ENCODE measurements at places on chromosomes 7 and 10.
A peak's percentile ranks its signal among the peaks of the same experiment; 100 is the strongest.

GRCh38 chr10:123884907-123885381, 6.7 kb downstream of the CPXM2 start:
- no peak for DNase-seq

- DNase-seq: no peak
Measured at GRCh38 chr10:10803278-10803677, 214.4 kb upstream of the CELF2 start.

- DNase-seq: no peak
Measured at GRCh38 chr7:158495786-158496185, 91.8 kb downstream of the PTPRN2 start.

DNA sequence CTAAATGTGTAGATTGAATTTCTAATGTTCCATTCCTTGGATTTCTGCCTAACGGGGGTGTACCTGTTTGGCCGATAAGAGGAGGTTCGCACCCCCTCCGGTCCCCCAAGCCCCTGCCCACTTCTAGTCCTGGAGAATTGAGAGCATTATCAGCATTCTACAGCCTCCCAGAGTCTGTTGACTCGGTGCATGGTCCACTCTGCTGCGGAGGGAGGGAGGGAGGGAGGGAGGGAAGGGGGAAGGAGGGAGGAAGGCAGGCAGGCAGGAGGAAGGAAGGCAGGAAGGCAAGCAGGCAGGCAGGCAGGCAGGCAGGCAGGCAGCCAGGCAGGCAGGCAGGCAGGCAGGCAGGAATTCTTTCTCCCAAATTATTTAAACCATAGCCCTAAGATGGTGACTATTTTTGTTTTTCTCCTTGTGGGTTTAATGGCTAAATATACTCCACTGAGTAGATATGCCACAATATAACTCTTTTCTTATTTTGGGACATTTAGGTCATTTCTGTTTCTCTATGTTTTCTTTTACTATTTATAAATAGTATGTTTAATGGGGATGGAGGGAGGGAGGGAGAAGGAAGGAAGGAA, 69.5 kb upstream of the CHST15 start:
- no peak for DNase-seq

- DNase-seq: no peak
Measured at GRCh38 chr7:125563964-125564529, 634.4 kb upstream of the POT1 start.

DNA sequence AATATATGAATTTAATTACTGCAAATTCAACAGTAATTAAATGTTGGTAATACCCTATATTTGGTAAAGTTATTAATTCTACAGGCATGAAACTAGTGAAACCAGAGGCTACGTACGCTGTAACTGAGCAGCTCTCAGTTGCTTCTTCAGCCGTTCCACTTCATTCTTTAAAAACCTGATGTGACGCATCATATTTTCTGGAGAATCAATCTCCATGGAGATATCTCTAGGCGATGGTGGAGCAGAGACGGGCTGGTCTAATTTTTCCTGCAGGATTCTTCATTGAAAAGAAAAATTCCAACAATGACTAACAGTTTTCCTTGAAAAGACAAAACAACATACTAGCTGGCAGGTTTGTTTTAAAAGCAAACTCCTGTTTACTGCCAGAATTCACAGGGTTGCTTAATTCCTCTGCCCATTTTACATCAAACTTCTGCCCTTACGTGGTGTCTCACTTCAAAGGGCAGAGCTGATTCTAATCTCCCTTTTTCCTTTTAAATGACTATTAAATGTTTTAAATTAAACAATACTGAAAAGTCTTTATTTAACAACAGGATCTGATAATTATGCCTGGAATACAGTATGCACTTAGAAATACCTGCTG, 59.4 kb upstream of the MRLN start:
- DNase-seq: no peak

GRCh38 chr7:38102507-38102906, 75.5 kb upstream of the STARD3NL start:
- DNase-seq: no peak

- DNase-seq: no peak
Measured at GRCh38 chr10:106929291-106929895, 235.1 kb downstream of the SORCS1 start.

DNA sequence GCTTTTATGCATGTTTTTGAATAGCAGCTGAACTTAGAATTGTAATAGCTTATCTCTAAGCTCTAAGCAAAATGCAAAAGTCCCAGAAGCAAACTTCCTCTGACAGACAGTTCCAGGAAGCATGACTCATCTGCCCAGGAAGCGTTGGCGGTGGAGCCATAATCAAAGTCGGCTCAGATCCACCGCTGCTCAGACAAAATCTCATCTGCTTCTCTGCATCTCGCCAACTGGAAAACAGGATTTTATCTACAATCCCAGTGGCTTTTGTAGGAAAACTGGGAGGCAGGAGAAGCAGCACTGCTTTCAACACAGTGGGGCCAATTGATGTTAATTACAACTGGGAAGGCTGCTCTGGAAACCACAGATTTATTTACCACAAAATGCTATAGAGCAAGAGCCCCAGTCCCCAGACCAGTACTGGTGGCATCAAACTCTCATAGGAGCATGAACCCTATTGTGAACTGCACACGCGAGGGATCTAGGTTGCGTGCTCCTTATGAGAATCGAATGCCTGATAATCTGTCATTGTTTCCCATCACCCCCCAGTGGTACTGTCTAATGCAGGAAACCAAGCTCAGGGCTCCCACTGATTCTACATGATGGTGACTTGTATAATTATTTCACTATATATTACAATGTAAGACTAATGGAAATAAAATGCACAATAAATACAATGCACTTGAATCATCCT, 99.9 kb downstream of the CUBN start:
- DNase-seq: peak; percentile 94

- DNase-seq: no peak
Measured at GRCh38 chr7:148256433-148256832, 334.1 kb upstream of the C7orf33 start.

DNA sequence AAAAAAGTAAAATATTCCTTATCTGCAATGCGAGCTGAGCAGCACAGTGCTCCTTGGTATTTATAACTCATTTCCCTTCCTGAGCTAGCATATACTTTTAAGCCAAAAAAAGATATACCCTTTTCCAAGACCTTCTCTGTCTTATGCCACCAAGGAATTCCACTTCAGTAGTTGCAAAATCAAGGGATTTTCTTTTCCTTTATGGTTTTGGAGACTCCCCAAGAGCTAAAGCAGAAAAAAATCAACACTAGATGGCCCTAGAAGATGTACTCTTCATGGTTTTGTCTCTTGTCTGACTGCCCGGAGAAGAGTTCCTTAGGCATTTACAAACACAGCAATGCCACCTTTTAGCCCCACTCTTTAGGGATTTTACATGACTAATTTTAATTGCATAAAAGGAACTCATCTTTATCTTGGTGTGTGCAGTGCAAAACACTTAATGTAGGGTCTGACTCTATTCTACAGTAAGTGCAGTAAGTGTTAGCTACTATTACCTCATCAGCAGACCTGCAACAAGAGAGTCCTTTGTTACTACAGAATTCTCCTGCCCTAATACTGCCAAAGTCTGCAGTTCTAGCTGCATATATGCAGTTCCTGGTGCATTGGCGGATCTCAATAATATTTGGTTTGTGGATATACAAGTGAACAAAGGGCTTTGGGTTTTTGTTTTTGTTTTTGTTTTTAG, 443.3 kb downstream of the GFRA1 start:
- no peak for DNase-seq

GRCh38 chr7:120997882-120998474, 9.5 kb downstream of the CPED1 start:
- DNase-seq: no peak

DNA sequence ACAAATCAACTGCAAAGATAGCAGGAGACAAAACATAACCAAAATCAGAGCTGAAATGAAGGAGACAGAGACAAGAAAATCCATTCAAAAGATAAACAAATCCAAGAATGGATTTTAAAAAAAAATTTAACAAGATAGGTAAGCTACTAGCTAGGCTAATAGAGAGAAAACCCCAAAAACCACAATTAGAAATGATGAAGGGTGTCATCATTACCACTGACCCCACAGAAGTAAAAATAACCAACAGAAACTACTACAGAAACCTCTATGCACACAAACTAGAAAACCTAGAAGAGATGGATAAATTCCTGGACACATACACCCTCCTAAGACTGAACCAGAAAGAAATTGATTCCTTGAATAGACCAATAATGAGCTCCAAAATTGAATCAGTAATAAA, 117.6 kb downstream of the DNAJC1 start:
- DNase-seq: no peak

GRCh38 chr7:155255621-155256020, 42.1 kb upstream of the INSIG1 start:
- DNase-seq: no peak

GRCh38 chr10:118990326-118990725, 39.2 kb upstream of the NANOS1 start:
- DNase-seq: no peak

DNA sequence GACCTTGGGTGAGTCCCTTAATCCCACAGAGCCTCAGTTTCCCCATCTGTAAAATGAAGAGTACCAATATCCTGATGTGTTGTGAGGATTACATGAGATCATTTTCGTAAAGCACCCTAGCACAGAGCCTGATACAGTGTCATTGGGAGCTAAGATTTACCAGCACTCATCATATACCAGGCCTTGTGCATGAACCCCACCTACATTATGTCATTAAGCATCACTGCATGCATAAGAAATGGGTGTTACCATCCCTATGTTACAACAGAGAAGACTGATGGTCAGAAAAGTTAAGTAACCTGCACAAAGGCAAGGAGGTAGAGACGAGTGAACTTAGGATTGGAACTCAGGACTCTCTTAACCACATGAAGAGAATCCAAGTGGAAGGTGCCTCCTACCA, 290.6 kb downstream of the KCNMA1 start:
- DNase-seq: no peak

GRCh38 chr10:109889867-109890266, 33.4 kb downstream of the XPNPEP1 start:
- DNase-seq: no peak

DNA sequence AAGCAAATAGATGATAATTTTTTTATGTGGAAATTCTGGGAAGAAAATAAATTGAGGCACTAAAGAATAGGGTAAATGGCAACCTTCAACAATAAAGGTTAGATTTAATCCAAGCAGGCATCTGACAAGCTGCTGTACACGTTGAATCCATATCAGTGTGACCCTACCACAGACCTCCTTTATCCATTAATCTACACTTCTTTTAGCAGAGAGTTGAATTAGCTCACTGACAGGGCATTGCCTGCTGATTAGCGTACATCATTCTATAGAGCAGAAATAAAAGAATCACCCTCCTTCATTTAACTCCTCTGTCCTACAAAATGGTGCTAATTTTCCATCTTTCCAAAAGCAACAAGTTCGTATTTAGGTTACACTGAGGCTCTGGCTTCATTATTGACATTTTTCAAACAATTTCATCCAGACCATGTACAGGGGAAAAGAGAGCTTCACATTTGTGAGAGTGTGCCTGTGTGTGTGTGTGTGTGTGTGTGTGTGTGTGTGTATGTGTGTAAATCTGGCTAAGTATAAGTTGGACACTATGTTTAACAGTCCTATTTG, 356.0 kb downstream of the TFEC start:
- no peak for DNase-seq

- peak; percentile 97 for DNase-seq
Measured at GRCh38 chr7:154928136-154929005, 74.6 kb downstream of the PAXIP1 start.

DNA sequence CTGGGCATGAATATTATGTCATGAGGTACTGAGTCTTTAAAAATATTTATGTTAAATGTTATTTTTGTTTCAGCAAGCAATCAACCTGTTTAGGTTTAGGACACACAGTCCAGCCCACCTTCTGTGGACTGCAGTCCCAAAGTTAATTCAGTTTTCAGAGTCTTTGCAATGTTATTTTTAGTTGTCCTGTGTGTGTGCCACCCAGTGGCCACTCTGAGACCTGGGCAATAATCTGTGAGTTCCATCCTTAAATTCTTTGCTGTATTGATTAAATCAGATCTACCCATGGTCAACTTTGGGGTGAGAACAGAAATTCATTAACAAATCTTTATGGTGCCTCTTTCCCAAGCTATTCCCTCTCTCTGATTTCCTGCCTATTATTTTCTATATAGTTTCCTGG, 415.1 kb downstream of the CCSER2 start:
- DNase-seq: no peak

DNA sequence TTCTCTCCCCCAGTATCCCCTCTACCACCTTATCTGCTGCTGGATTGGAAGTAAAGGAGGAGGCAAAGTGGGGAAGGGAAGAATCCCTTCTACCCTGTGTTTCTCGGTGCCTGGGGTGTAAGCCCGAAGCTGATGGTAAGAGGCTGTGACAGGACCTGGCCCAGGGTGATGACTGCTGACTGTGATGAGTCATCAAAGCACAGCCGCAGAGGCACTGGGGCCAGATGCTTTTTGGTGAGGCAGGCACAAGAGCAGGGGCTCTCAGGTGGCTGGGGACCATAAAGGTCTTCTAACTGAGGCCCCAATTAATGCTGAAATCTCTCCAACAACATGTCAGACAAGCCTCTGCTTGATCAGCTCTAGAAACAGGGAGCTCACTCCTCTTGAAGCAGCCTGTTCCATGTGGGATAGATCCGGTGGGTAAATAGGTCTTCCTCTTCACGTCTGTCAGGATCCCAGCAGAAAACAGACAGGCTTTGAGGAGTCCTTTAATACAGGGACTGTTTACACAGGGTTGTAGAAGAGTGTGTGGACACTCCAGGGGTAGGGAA, 86.1 kb upstream of the PCBD1 start:
- DNase-seq: no peak

DNA sequence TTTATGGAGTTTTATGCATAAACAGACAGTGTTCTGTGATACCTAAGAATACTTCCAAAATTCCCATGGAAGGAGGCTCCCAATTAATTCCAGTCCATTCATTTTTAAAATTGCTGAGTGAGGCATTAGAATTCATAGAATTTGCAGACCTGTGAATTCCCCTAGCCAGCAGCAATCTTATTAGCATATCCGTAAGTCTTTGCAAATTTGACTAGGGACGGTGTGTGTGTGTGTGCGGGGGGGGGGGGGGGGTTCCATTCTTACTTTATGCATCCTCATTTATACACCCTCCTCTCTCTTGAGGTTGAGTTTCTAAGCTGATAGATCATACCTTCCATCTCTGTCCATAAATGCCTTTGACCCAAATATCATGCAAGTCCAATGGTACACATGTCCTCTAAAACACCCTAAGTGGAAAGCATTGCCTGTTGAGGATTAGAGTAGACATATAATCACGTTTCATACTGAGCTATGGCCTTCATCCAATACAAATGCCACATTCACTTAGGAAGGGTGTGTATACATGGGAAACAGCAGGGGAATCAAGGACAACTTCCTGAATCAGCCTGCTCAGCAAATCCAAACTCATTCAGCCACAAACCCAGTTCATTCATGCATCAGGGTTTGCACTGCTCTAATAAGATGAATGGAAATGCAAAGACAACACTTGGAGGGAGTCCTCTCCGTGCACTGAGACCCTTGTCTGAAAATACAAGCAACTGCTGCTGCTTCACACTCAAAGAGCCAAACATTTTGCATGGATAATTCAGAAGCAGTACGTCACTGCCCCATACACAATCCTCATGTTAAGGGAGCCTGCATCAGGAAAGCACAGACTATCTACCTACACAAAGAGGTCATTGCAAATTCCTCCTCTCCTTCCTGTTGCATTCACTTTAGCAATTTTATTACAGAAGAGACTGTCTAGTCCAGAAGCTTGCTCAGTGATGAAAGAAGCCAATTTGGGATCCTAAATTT, 350.8 kb downstream of the KCNMA1 start:
- no peak for DNase-seq

GRCh38 chr10:96988426-96988825, 156.3 kb downstream of the LCOR start:
- no peak for DNase-seq

All from CD4-positive, alpha-beta T cell treated with Interleukin-4 for 4 hours (primary cell).